Retinal pigment epithelial cell (primary cell): ENCODE measurements at places on chromosomes 4 and X.

GRCh38 chr4:69896530-69897116 lies 34.2 kb upstream of the CSN1S1 start:
- no peak for DNase-seq

GRCh38 chrX:103519389-103519788 lies at the start of gene RAB40A:
Gene RAB40A, minus strand, starts transcription at chrX:103519489. Its CDS starts 18,733 bp downstream, at chrX:103500756.
- no peak for DNase-seq

DNA sequence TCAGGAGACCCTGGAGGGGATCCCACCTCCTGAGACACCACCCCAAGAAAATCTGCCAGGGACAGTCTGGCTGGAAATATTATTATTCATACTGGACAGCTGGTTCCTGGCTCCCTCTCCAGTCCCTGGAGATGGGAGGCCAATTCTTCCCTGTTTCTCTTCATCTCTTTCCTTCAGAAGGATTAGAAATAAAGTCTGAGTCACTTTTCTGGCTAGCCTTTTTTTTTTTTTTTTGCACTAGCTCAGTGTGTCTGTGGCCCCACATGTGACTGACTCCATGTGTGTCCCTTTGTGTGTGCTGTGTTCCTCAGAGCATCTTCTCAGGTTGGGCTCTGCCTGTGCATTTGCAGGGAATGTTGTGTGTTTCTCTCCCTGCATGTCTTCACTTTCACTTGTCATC lies 1.8 kb upstream of the FRMPD3 start:
- DNase-seq = no peak

GRCh38 chr4:117596917-117597480 lies 437.3 kb upstream of the NDST3 start:
- DNase-seq = no peak

GRCh38 chr4:31370866-31371465 lies 650.8 kb downstream of the PCDH7 start:
- DNase-seq = no peak

DNA sequence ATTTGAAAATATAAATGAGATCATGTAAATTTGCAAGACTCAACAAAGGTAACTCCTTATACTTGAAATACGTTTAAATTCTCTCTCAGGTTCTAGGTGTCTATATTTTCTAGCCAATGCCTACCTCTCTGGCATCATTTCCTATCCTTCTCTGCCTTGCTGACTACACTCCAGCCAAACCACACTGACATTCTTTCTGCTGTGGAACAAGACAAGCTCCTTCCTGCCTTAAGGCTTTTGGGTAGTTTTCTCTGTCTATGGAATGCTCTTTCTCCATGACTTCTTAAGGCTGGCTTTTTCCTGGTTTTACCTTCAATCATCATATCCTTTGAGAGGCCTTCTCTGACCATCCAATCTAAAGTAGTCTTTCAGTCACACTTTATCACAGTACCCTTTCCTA lies 201.0 kb downstream of the SPRY1 start:
- DNase-seq = no peak

DNA sequence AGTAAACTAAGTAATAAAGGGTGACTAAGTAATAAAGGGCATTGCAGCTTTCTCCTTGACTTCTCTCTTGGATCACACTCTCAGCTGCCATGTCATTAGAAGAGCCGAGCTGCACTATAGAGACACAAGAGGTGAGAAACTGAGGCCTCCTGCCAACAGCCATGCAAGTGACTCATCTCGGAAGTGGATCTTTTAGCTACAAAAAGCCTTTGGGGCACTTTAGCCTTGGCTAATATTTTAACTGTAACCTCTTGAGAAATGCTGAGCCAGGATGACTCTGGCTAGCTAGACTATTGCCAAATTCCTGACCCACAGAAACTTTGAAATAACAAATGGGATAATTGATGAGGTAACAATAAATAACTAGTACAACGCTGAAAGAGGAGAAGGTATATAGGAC lies 1.5 kb upstream of the NEIL3 start:
- DNase-seq = no peak

GRCh38 chrX:23271026-23271425 lies 63.6 kb upstream of the PTCHD1 start:
- DNase-seq = no peak

GRCh38 chr4:141416219-141416618 lies 195.5 kb downstream of the ZNF330 start:
- no peak for DNase-seq

GRCh38 chrX:151009582-151009981 lies 26.4 kb downstream of the HMGB3 start:
- no peak for DNase-seq

DNA sequence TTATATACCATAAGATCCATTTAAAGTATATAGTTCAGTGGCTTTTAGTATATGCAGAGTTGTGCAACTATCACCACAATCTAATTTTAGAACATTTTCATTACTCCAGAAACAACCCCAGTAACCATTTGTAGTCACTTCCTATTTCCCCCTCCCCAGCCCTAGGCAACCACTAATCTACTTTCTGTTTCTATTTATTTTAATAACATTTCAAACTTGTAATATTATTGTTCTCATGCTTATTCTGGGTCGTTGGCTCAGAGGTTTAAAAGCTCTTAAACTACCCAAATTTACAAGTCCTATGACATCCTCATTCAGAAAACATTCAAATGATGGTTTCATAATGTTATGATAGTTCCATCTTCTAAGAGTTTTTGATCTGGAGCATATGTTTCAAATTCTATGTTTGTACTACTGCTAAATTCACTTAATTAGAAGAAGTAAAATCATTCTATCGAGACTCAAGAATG lies 18.4 kb downstream of the XIAP start:
- no peak for DNase-seq

DNA sequence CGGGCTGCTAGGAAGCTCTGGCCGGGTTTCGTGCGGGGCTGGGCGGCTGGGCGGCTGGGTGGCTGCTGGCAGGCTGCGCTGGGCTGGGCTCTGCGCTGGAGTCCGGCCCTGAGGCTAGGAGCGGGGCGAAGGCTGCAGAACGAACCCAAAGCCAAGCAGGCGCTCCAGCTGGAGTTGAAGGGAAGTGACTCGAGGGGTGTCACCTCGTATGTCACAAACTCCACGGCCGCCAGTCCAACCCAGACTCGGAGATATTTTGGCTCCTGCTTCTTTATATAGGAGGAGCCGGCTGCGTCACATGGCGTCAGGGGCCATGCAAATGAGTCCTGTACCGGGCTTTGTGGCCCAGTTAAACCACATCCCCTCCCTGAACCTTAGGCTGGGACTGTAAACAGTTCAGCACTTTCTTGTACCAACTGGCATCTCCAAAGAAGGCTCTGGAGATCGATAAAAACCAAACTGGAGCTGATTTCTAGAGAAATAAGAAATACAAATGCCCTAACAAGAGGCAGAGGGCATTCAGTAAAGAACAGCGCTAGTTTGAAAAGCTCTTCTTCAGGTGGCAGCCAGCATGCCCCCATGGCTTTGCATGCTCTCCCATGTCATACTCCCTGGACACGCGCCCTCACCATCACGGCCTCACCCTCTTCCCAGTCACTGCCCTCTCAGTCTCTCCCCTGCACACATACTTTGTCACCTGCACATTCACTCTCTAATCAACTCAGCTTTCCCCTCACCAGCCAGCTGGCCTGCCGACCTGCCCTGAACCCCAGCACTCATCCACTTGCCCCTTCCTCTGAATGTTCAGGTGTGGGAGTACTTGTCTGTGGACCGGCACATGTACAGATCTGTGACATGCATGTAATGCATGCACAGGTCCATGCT lies 58.5 kb downstream of the TSC22D3 start:
- DNase-seq = no peak
